ENCODE measurements at places on chromosomes 6 and 20.

DNA sequence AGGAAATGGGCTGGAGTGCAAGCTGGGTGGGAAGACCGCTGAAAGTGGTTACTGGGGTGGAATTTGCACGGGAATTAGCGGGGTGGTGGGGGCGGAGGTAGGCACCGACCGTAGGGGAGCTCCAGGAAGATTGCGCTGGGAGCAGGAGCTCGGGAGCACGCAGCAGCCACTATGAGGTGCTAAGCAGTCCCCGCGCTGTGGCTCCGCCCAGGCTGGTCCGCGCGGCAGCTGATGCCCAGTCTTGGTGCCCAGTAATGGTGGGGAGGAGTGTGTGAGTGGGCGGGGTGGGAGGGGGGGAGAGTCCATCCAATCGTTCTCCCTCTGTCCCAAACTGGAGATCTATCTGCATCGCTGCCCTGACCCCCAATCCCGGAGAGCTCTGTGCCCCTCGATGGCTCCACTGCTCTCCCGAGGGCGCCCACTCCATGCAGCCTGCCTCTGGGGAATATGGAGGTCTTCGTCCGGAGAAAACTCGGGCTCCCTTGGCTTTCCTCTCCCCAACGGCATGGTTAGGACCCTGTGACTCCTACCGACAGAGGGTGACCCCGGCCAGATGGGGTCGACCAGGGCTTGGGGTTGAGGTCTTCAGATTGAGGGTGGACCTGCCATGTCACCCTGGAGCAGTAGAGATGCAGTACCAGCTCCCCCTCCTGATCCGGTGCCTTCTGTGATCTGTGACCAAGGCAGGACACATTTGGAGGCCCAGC is 5.3 kb downstream of the TP53TG5 start:
- DNase-seq = no peak

GRCh38 chr20:64268174-64268573 is 12.6 kb downstream of the PCMTD2 start:
- no peak for DNase-seq

- DNase-seq = peak; percentile 73
These were observed 375.7 kb downstream of the MMUT start for GRCh38 chr6:49087369-49087768.

DNA sequence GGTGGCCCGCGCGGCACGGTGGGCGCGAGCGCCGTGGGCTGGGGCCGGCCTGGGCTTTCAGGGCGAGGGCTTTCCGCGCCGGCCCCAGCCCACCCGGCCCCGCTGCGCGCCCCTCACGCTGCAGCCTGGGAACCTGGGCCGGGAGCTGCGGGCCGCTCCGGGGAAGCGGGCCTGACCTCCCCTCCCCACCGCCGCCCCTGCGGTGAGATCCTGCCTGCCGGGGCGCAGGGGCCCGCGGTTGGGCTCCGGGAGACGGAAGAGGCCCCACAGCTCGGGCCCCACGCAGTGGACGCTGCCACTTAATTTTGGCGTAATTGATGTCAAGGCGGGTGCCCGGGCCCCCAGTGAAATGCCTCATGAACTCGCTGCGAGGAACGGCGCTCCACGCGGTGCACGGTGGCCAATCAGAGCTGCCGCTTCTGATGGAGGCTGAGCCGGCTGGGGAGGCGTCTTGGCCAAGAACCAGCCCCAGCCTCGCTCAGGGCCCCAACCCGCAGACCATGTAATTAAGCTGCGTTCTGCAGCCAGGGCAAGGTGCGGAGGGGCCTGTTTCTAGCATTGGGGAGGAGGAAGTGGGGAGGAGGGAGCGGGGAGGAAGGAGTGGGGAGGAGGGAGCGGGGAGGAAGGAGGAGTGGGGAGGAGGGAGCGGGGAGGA is 96.1 kb upstream of the BHLHE23 start:
- DNase-seq = peak; percentile 27

DNA sequence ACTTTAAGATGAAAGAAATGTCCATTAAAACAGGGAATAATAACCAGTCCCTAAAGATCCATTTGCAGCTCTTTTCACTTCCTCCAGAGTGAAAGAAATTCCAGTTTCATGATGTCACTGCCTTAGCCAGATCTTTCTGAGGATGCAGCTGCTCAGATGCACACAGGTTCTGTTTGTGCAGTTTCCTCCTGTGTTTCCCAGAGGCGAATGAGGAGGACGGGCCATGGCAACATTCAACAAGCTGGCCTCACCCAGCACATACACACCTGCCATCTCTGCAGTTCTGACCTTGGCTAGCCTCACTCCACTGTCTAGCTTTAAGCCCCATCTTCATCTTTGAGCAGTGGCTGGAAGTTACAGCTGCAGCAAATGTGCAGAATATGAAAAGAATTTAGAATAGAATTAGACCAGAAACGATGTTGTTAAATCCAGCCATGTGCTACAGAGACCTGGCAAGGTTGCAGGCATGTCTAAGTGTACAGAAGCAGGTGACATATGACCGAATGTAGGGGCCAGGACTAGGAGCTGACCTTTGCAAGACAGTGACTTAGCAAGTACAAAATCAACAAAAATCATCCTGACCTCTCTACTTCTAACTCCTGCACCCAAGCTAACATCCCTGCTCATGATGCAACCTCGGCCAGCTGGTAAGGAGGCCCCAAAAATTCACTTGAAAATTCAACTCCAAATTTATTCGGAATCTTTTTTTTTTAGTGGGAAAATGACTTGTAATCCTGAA is 35.0 kb downstream of the FAM50B start:
- DNase-seq = peak; percentile 75
